CD4-positive, CD25-positive, alpha-beta regulatory T cell (primary cell): ENCODE measurements at places on chromosomes 12 and 14. TPM values are rescaled to one million over a fixed set of nuclear protein-coding genes. Genes with fewer than 3 reads are reported as not detected.

Gene EEA1
- 11.8 TPM for total RNA-seq

- H3K4me3 ChIP-seq = no peak overlapping the region
- H3K4me1 ChIP-seq = peaks cover 11% of the 10 kb centered on the region
- H3K27ac ChIP-seq = no peak overlapping the region
- no peaks in the 10 kb centered on the region for H3K27me3 ChIP-seq
Measured at GRCh38 chr12:109596418-109597244, 23.0 kb downstream of the MVK start.

DNA sequence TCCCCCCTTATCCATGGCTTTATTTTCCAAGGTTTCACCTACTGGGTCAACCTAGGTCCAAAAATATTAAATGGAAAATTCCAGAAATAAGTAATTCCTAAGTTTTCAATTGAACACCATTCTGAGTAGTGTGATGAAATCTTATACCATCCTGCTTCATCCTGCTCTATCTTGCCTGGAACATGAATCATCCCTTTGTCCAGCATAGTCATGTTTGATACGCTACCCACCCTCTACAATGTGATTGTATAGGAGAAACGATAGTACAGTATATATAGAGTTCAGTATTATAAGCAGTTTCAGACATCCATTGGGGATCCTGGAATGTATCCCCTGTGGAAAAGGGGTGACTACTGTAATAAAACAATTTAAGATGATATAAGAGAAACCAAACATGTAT lies 62.2 kb downstream of the IFNG start:
- no peaks in the 10 kb centered on the region for H3K4me1 ChIP-seq
- H3K27me3 ChIP-seq = no peaks in the 10 kb centered on the region
- H3K36me3 ChIP-seq = no peaks in the 10 kb centered on the region
- DNase-seq = no peak
- H3K27ac ChIP-seq = no peak overlapping the region

GRCh38 chr12:132622437-132623071 lies 4.0 kb downstream of the P2RX2 start:
- H3K4me3 ChIP-seq = no peak overlapping the region
- H3K36me3 ChIP-seq = peaks cover 5% of the 10 kb centered on the region
- no peak overlapping the region for H3K27ac ChIP-seq
- peaks cover 4% of the 10 kb centered on the region for H3K27me3 ChIP-seq
- DNase-seq = peak; percentile 33

GRCh38 chr12:53103860-53104305 lies 597 bp downstream of the SOAT2 start:
- no peaks in the 10 kb centered on the region for H3K27me3 ChIP-seq
- no peak overlapping the region for H3K27ac ChIP-seq
- DNase-seq = no peak
- H3K4me3 ChIP-seq = no peak overlapping the region
